ENCODE measurements at places on chromosomes 4 and X. TPM values are rescaled to one million over a fixed set of nuclear protein-coding genes. Genes with fewer than 3 reads are reported as not detected.

- no peaks in the 10 kb centered on the region for H3K36me3 ChIP-seq
- no peak overlapping the region for H3K27ac ChIP-seq
- H3K27me3 ChIP-seq: no peaks in the 10 kb centered on the region
- no peak for DNase-seq
Measured at GRCh38 chr4:126661194-126661593, 971.6 kb upstream of the INTU start.

The ARSJ gene
- total RNA-seq: not detected

The AWAT2 gene
- total RNA-seq: not detected

DNA sequence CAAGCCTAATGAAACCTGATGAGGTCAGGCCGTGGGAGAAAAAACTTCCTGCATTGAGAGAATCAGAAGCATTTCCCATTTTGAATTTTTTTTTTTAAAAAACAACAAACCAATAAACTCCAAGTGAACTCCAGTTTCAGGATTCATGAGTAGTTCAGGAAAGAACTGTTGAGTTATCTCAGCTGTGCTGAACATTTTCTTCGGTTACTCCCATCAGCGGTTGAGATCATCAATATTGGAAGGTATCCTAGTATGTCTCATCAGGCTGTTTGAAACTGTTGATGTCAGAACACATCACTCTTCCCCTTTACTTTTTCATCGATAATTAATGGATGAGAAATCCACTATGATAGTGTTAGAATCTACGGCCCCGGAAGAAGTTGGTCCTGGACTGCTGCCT, 82.4 kb upstream of the ADGRG2 start:
- no peak overlapping the region for H3K4me3 ChIP-seq
- H3K36me3 ChIP-seq: no peaks in the 10 kb centered on the region
- H3K4me1 ChIP-seq: no peaks in the 10 kb centered on the region
- H3K27ac ChIP-seq: no peak overlapping the region
- DNase-seq: no peak
- no peaks in the 10 kb centered on the region for H3K27me3 ChIP-seq

GRCh38 chr4:78560296-78560963, 8.9 kb downstream of the ANXA3 start:
- H3K4me3 ChIP-seq: no peak overlapping the region
- H3K4me1 ChIP-seq: no peaks in the 10 kb centered on the region
- H3K27ac ChIP-seq: no peak overlapping the region
- no peak for DNase-seq
- H3K27me3 ChIP-seq: peaks cover 38% of the 10 kb centered on the region
- H3K36me3 ChIP-seq: no peaks in the 10 kb centered on the region

GRCh38 chr4:48271626-48272025, 2.0 kb upstream of the TEC start:
- peaks cover 20% of the 10 kb centered on the region for H3K4me1 ChIP-seq
- no peaks in the 10 kb centered on the region for H3K36me3 ChIP-seq
- H3K27me3 ChIP-seq: no peaks in the 10 kb centered on the region
- H3K27ac ChIP-seq: no peak overlapping the region

DNA sequence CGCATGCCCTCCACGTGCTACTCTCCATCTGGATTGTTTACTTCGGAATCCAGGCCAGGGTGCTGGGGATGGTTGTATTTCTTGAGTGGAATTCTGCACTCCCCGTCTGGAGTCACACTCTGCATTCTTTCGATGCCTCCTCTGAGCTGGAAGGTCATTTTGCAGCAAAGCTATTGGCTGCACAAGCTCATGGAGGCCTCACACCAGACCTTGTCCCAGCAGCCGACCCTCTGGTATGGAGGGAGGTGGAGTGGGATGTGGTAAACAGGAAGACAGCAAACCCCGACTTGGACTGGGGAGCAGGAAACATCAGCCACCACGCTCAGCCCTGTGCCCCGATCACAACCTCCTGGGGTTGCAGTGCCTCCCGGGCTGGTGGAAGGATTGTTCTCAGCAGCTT, 225.3 kb upstream of the LNX1 start:
- H3K36me3 ChIP-seq: no peaks in the 10 kb centered on the region
- peaks cover 3% of the 10 kb centered on the region for H3K27me3 ChIP-seq
- H3K27ac ChIP-seq: no peak overlapping the region
- DNase-seq: no peak

DNA sequence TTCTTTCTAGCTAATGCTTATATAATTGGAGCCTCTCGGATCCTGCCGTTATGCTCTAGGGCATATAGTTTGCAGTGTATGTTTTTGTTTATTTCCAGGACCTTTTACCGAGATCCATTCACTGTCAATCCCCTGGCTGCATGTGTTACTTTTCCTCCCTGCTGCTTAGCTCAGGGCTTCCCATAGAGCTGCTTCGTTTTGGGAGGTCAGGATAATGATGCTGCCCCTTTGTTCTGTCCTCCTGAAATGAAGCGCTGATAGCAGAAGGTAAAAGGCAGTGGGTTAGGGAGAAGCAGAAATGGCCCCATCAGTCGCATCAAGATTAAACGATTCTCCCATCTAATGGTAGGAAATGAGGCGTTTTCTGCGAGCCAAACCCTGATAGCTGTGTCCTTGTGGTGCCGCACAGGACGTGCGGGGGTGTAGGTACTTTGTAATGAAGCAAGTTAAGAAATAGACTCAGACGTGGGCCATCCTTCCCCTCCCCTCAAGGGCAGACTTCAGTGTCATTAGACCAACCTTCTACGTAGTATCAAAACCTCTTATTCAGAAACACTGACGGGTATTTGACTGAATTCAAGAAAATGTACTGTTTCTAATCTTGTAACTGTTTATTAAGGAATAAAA, 37.3 kb downstream of the AFF2 start:
- no peak overlapping the region for H3K27ac ChIP-seq
- no peak for DNase-seq
- H3K4me1 ChIP-seq: no peaks in the 10 kb centered on the region
- no peak overlapping the region for H3K4me3 ChIP-seq
- no peaks in the 10 kb centered on the region for H3K27me3 ChIP-seq

GRCh38 chr4:40713798-40714197, 36.0 kb upstream of the NSUN7 start:
- H3K4me3 ChIP-seq: no peak overlapping the region
- DNase-seq: no peak
- H3K4me1 ChIP-seq: peaks cover 39% of the 10 kb centered on the region
- H3K27me3 ChIP-seq: no peaks in the 10 kb centered on the region

The CDK16 gene
- total RNA-seq: 71.2 TPM

DNA sequence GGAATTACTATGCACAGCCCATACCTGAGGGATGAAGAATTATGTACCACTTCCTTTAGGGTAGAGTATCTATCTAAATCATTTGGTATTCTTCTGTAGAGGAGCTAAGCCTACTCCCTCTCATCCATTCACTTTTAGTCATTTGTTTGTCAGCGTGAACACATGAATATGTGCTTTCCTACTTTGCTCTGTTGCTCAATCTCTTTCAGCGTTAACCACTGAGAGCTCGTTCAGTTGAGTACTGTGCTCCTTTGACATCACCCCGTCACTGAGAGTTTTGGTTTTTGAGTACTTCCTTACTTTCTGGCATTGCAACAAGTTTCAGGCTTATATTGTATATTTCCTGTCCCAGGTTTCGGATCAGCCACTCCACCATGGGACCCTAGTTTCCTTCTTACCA, 700.6 kb downstream of the NLGN4X start:
- H3K4me3 ChIP-seq: no peak overlapping the region
- H3K4me1 ChIP-seq: no peaks in the 10 kb centered on the region
- H3K36me3 ChIP-seq: no peaks in the 10 kb centered on the region
- no peak overlapping the region for H3K27ac ChIP-seq

- DNase-seq: no peak
- no peak overlapping the region for H3K4me3 ChIP-seq
- peaks cover 24% of the 10 kb centered on the region for H3K4me1 ChIP-seq
- H3K36me3 ChIP-seq: no peaks in the 10 kb centered on the region
- no peak overlapping the region for H3K27ac ChIP-seq
Measured at GRCh38 chrX:41445781-41446358, 1.3 kb upstream of the NYX start.

GRCh38 chr4:748461-748860, 42.8 kb downstream of the PCGF3 start:
- no peaks in the 10 kb centered on the region for H3K4me1 ChIP-seq
- H3K36me3 ChIP-seq: peaks cover 46% of the 10 kb centered on the region
- DNase-seq: no peak
- no peak overlapping the region for H3K27ac ChIP-seq
- no peak overlapping the region for H3K4me3 ChIP-seq
- no peaks in the 10 kb centered on the region for H3K27me3 ChIP-seq

DNA sequence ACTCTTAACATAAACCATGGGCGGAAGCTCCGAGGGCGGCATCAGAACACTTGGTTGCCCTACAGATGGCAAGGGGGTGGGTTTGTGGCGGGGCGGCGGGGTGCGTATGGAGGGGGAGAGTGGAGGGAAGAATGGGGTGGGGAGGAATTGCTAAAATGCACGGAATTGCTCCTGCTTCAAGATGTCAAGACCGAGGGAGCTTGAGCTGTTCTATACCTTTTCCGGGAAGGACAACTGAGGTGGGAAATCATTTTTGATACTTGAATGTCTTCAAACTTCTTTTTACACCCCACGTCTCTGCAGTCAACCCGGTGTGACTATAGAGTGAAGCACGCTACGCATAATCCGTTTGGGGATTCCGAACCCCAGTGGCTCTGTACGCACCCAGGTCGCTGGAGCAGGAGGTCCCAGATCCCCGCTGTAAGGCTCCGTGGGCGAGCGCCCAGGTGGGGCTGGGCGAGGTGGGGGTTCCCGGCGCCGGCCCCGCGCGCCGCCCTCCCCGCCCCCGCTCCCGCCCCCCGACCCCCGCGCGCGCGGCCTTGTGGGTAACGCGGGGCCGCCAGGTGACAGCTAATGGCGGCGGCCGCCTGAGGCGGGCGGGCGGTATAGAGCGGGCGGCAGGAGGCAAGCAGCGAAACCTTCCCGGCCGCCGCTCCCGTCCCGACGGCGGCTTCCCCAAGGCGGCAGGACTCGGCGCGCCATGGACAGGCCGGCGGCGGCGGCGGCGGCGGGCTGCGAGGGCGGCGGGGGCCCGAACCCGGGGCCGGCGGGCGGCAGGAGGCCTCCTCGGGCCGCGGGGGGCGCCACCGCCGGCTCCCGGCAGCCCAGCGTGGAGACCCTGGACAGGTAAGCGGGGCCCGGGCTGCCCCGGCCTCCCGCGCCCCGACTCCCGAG, at the start of gene MTMR1:
TSS of gene MTMR1 (plus strand) at position 566 of the 894 bp plus-strand sequence. CDS start at position 701, 135 bp downstream.
- H3K27me3 ChIP-seq: no peaks in the 10 kb centered on the region
- peak within 1 kb of the TSS; percentile 96 for H3K27ac ChIP-seq
- peaks cover 20% of the 10 kb centered on the region for H3K36me3 ChIP-seq
- peak; percentile 21 for DNase-seq

DNA sequence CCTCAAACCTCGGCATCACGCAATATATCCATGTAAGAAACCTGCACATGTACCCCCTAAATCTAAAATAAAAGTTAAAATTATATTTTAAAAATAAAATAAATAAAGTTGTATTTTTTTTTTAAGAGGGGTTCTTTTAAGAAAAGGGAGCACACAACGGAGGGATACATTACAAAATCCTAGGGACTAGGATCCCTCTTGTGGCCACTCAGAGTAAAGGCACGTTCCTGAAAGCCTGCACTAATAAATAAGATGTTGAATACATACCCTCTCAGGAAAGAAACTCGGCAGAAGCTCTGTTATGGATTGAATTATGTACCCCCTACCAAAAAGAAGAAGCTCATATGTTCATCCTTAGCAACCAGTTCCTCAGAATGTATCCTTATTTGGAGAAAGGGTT, 50.9 kb upstream of the PRDX4 start:
- no peak overlapping the region for H3K4me3 ChIP-seq
- H3K27me3 ChIP-seq: peaks cover 2% of the 10 kb centered on the region
- H3K4me1 ChIP-seq: no peaks in the 10 kb centered on the region
- no peaks in the 10 kb centered on the region for H3K36me3 ChIP-seq
- H3K27ac ChIP-seq: no peak overlapping the region

GRCh38 chr4:17072483-17072882, 174.0 kb upstream of the LDB2 start:
- H3K4me3 ChIP-seq: no peak overlapping the region
- H3K27ac ChIP-seq: no peak overlapping the region

DNA sequence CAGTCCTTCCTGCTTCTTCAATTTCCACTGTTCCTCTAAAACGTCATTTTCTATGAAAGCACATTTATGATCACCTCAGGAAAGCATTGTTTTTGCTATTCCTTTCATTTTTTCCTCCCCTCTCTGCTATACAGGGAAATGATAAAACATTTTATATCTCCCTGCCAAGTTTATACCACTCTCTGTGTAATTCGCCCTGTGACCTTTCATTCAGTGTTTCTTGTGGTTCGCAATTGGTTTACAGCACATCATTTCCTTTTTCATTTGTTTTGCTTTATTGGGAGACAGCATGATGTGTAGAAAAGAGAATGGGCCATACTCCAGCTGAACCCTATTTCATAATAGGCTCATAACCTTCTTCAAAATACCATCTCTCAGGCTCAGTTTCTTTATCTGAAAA, 99.9 kb upstream of the RAPGEF2 start:
- no peak overlapping the region for H3K27ac ChIP-seq
- no peak for DNase-seq
- H3K27me3 ChIP-seq: peaks cover 23% of the 10 kb centered on the region
- H3K4me1 ChIP-seq: peaks cover 5% of the 10 kb centered on the region
- H3K36me3 ChIP-seq: no peaks in the 10 kb centered on the region

The WDFY3 gene
- 0.48 TPM for total RNA-seq

The NPY2R gene
- total RNA-seq: not detected

The ARL9 gene
- total RNA-seq: not detected

The CT55 gene
- total RNA-seq: not detected

GRCh38 chr4:88005946-88006345, 1.5 kb upstream of the PKD2 start:
- no peak overlapping the region for H3K27ac ChIP-seq
- H3K36me3 ChIP-seq: peaks cover 12% of the 10 kb centered on the region
- H3K27me3 ChIP-seq: peaks cover 20% of the 10 kb centered on the region
- DNase-seq: no peak

The KLHL13 gene
- 0.05 TPM for total RNA-seq

- no peak overlapping the region for H3K4me3 ChIP-seq
- no peak for DNase-seq
- no peaks in the 10 kb centered on the region for H3K27me3 ChIP-seq
- peaks cover 31% of the 10 kb centered on the region for H3K4me1 ChIP-seq
Measured at GRCh38 chr4:70841951-70842350, 2.3 kb upstream of the GRSF1 start.

DNA sequence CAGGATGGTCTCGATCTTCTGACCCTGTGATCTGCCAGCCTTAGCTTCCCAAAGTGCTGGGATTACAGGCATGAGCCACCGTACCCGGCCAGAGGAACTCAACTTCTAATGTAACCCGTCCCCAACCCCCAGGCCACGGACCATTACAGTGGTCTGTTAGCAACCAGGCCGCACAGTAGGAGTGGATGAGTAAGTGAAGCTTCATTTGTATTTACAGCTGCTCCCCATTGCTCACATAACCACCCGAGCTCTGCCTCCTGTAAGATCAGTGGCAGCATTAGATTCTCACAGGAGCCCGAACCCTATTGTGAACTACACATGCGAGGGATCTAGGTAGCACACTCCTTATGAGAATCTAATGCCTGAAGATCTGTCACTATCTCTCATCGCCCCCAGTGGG, 119.6 kb downstream of the SHROOM3 start:
- no peak overlapping the region for H3K4me3 ChIP-seq
- H3K27me3 ChIP-seq: no peaks in the 10 kb centered on the region
- no peaks in the 10 kb centered on the region for H3K4me1 ChIP-seq
- no peaks in the 10 kb centered on the region for H3K36me3 ChIP-seq
- no peak overlapping the region for H3K27ac ChIP-seq

The FAM133A gene
- not detected for total RNA-seq

Measured in activated T-helper 2 cell treated with anti-CD3 and anti-CD28 coated beads, Interferon-gamma antibody, Interleukin-2, Interleukin-4, amounts not matched to agents 10 μg/mL and 5 μg/mL and 100 μg/mL, durations not matched to agents 14 hours and 24 hours and 36 hours (primary cell).